ENCODE measurements at places on chromosomes 2 and 18. TPM values are rescaled to one million over a fixed set of nuclear protein-coding genes. Genes with fewer than 3 reads are reported as not detected.

GRCh38 chr2:25701801-25702200 is 28.4 kb upstream of the DTNB start:
- DNase-seq: no peak

DNA sequence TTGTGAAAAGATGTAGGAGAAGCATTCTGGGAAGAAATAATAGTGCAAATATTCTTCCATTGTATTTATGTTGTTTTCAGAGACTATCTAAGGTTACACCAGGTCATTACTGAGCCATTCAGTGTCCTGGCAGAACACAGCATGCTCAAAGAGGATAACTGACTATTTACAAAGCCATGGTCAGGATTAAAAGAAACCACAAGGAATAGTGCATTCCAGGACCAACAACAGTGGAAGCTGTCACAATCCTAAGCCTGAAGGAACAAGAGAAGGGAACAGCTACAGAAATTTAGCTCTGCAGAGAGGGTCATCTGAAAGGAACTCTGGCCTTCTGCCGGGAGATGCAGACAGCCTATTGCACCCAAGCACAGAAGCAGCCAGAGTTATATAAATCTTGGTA is 116.7 kb downstream of the DSC3 start:
- DNase-seq: no peak

DNA sequence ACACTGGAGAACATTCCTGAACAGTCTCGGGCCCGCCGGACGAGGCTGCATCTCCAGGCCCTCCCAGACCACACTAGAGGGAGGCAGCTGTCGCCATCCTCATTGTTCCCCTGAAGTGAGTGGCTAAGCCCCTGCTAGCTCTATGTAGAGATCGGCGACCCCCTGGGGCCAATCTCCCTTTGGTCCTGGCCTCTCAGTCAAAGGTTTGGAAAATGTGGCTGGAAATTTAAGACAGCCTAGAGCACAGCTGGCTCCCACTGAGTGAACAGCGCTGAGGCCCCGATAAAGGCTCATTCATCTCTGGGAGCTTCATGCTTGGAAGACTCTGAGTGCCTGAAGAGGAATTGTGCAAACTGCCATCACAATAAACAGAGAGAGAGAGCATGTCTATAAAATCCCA is 360.3 kb downstream of the CLIP4 start:
- DNase-seq: no peak

DNA sequence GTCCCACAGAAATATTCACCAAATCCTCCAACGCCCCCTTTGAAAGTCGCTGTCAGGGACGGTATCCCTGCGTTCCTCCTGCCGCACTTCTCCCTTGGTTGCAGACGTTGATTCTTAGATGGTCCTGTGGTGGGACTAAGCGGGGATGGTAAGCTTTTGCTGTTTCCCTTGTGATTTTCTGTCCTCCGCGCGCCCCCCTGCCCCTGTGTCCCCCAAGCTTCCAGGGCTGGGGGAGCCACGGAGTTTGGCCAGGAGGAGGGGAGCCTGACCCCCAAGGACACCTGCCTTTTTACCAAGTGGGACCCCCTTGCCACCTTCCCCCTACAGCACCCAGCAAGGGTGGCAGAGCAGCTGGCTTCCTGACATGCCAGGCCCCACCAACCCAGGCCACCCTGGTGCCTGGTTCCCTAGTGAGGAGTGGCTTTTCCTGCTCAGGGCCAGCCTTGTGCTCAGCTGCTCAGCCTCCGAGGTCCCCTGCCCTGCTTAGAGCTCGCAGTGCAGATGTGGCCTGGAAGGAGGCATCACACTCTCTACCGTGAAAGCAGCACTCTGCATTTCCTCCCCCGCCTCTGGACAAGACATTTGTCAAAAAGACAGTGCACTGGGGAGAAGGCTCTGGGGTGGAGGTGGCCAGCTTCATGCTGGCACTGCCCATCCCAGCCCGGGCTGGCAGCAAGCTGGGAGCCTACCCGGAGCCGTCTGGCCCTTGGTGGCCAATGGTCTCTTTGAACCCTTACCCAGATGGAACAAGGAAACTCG is 49.4 kb downstream of the TWIST2 start:
- DNase-seq: peak; percentile 63

GRCh38 chr2:199955339-199956061 is at the start of the genes MAIP1 and TYW5:
MAIP1 (plus strand) TSS chr2:199955582; CDS start chr2:199955799, 217 bp downstream.
TYW5 (minus strand) TSS chr2:199955491; CDS start chr2:199955470, 21 bp downstream.
- peak; percentile 87 for DNase-seq

- no peak for DNase-seq
Observed at GRCh38 chr2:111678161-111678560, 205.8 kb downstream of the ANAPC1 start.

- DNase-seq: peak; percentile 92
Observed at GRCh38 chr2:45649858-45650811, 1.3 kb upstream of the PRKCE start.

GRCh38 chr2:165847001-165847400 is 53.0 kb upstream of the GALNT3 start:
- no peak for DNase-seq

GRCh38 chr18:12373116-12373770 is 3.8 kb downstream of the AFG3L2 start:
- DNase-seq: no peak

- DNase-seq: no peak
Observed at GRCh38 chr2:109409321-109410038, 204.3 kb downstream of the SEPTIN10 start.

- DNase-seq: no peak
Observed at GRCh38 chr2:167048829-167049228, 160.5 kb downstream of the XIRP2 start.

- DNase-seq: peak; percentile 83
Observed at GRCh38 chr2:96145036-96145847, at the start of gene DUSP2. DUSP2 (minus strand) TSS chr2:96145440; CDS start chr2:96145354, 86 bp downstream.

DNA sequence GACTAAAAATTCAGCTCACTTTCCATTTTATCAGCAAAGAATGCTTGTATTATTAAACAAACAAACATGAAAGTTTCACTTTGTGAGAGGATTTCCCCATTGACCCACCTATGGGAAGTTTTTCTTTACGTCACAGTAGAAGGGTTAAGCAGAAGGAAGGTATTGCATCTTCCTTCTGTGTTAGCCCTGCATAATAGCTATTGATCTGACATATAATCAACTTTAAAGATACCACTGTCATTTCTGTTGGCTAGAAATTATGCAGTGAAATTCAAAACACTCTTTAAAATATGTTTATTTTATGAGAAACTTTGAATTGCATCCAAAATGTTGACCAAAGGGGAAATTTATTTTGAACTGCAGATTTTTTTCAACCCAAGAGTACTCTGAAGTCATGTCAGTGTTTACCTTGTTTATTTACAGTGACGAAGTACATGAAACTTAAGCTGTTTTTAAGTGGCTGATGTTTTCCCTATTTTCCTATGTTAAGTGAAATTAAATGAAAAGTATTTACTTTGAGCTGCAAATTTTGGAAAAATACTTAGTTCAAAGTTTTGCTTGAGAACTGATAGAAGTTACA is 566.4 kb downstream of the ZEB2 start:
- no peak for DNase-seq

- no peak for DNase-seq
Observed at GRCh38 chr2:181841079-181841478, 50.5 kb upstream of the ITPRID2 start.

DNA sequence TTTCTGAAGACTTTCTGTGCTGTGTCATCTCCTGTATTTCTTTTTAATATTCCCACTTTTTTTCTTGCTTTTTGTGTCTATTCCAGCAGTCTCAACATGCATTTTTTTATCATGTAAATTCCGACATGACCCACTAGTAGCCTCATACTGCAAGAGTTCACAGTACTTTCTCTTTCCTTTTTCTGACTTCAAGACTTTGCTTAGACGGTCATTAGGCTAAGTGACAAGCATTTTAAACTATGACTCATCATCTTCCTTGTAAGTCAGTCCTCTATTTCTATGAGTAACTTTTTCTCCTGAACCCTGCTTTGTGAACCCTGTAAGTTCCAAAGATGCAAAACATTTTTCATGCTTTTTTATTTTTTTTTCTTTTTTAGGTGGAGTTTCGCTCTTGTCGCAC is 381.2 kb downstream of the TXNL1 start:
- no peak for DNase-seq

- no peak for DNase-seq
Observed at GRCh38 chr2:99786636-99787390, 297.0 kb upstream of the REV1 start.

- DNase-seq: no peak
Observed at GRCh38 chr2:147636238-147636882, 208.5 kb upstream of the ACVR2A start.

GRCh38 chr2:208579678-208580077 is 173.1 kb downstream of the PTH2R start:
- no peak for DNase-seq

- no peak for DNase-seq
Observed at GRCh38 chr2:234145511-234145910, 95.0 kb downstream of the SPP2 start.

DNA sequence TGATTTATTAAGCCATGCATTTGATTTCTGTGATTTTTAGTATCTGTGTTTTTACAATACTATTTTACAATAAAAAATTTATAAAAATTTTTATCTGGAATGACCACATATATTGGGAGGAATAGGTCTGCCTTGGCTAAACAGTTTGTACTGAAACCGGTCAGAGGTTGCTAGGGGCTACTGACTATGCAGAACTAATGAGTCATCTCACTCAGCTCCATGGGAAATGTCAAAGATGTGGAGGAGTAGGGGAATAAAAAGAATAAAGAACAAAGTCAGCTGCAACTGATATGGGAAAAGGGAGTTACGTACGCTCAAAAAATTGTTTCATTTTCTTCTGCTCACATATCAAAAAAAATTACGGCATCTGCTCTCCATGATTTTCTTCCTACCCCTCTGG is 8.6 kb upstream of the TMEM163 start:
- DNase-seq: no peak

DNA sequence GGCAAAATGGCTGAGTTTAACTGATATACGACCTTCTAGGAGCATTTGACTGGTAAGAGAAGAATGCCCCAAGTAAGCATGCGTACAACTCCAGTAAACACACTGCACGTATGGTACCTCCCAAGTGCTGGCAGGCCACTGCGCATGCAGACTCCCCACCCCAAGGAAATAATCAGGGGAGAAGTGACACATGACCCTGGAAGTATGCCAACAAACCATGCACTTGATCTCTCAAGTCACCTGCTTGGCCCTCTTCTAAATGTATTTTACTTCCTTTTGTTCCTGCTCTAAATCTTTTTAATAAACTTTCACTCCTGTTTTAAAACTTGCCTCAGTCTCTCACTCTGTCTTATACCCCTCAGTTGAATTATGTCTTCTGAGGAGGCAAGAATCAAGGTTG is 129.8 kb upstream of the COL5A2 start:
- no peak for DNase-seq

DNA sequence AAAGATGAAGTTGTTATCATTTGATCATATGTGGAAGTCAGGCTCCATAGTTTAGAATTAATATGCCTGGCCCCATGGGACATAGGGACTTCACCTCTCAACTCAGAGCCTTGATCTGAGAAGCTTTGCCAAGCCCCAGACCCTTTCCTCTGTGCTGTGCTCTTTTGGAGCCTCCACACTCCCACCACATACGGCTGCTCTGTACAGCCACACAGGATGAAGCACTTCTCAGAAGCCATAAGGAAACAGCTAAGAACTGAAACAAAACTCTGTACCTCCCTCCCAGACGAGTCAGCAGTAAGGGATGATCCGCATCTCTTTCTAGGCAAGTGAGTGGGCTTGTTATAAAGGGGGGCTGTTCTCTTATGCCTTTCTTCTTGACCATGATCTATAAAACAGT is 66.5 kb downstream of the CAB39 start:
- no peak for DNase-seq

GRCh38 chr18:58402951-58403702 is 225.8 kb downstream of the ALPK2 start:
- DNase-seq: no peak

DNA sequence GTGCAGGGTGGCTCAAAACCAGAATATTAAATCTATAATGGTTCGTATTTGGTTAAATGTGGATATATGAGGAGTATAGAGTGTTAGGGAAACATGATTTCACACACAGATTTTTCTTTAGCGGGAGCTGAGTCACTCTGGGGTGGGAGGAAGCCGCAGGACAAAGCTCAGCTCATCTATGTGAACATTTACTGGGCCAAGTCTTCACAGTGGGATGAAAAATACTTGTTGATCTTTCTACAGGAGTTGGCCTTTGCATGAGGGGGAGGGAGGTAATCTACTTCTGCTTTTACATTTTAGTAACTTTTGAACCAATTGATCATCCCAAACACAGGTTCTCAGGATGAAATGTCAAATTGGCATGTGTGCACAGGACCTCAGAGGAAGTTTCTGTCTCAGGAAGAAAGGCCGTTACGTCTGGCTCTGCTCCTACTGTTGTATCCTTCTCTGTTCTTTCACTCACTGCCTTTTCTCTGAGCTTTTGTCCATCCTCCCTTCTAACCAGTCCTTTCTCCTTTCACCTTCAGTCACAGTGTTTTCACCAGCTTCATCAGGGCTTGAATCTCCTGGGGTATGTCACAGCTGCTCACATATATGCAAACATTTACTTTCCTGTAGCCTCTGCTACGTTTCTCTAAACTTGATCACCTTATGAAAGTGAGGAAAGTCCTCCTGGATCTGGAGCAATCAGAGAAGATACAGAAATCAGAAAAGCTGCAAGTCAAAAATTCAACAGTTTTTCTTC is 943.3 kb upstream of the FANCL start:
- DNase-seq: no peak

- no peak for DNase-seq
Observed at GRCh38 chr2:162113088-162113775, 38.8 kb downstream of the GCG start.

- DNase-seq: no peak
Observed at GRCh38 chr2:177758591-177759371, 313.8 kb downstream of the PDE11A start.

DNA sequence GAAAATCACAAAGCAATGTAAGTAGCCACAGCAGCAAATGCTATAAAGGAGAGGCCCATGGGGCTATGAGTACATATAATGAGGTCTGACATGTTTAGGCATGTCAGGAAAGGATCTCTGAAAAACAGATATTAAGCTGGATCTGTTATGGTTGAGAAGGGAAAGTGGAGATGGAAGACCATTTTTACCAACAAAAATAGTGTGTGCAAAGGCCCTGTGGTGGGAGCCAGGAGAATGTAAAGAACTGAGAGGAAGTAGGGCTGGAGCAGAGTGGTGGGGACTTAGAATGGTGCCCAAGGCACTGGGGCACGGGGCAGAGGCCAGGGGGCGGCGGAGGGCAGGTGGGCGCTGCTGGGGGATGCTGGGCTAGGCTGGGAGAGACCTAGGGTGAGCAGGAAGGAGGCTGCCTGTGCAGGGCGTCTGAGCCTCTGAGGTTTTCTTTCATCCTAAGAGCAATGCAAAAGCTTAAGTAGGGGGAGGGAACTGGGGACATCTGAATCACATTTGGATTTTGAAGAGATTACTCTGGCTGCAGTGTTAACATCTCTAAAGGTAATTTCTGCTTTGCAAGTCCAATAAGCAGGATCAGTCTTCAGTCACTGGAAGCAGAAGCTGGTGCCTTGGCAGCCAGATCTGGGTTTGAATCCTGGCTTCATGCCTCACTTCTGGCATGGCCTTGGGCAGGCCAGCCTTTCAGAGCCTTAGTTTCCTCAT is 4.9 kb upstream of the AGFG1 start:
- no peak for DNase-seq

GRCh38 chr2:239370876-239371725 is 29.7 kb downstream of the HDAC4 start:
- DNase-seq: peak; percentile 57

GRCh38 chr2:11160256-11160655 is 5.0 kb downstream of the SLC66A3 start:
- DNase-seq: no peak

Gene NDC80
- not detected for total RNA-seq

Gene MC5R
- total RNA-seq: not detected

Gene ZNF521
- 40.2 TPM for total RNA-seq

Gene SAG
- not detected for total RNA-seq

Gene PKP4
- 35.4 TPM for total RNA-seq

Gene PLCL1
- 13.6 TPM for total RNA-seq

Gene RTKN
- 19.1 TPM for total RNA-seq

Gene RAB27B
- 1.4 TPM for total RNA-seq

Gene ATP6V1B1
- total RNA-seq: 0.66 TPM

Gene PDK1
- 13.6 TPM for total RNA-seq

All from sigmoid colon (tissue), 7 donors.